ENCODE measurements at places on chromosomes 16 and 17.

GRCh38 chr16:13968835-13969234, 48.9 kb downstream of the ERCC4 start:
- no peak for DNase-seq

DNA sequence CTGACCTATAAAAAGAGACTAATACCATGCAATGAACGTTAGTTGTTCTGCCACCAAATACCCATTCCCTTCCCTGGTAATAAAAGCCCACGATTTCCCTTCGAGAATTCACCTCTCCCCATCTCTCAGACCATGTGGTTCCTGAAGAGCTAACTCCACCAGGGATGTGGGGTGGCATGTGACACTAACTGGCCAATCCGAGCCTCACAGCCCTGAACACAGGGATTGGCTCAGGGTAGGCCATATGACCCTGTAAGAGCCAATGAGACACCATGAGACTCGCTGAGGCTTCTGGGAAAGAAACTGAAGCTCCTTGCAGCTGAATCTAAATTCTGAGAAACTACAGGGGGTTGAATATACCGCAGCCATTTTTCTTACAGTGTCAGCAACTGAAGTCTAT, 21.1 kb downstream of the HELZ start:
- DNase-seq, result no peak

DNA sequence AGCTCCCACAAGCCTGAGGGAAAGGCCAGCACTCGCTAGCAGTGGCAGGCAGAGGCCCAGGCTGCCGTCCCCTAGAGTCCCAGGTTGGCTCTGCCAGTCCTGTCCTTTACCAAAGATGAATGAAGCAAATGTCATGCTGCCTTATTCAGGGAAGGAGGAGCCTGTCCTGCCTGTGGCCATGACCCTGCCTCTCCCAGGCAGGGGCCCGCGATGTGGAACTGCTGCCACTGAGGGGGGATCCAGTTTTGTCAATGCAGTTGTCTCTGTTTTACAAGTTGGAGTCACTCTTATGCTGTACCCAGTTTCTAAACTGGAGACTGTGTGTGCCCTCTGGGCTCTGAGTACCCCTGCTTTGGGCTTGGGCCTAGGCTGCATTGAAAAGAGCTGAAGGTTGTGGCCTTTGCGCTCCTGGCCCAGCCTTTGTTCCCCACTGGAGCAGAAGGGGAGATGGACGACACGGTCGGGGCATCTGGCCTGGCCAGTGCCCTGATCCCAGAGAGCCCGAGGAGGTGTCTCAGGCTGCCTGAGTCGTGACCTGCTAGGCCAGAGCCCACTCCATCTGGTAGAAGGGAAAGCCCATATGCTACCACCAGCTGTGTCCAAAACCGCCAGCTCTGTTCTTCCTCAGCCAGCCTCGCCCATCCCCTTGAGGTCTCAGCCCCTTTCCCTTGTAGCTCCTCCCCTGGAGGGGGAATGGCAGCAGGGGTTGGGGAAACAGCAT, 5.5 kb downstream of the LIMD2 start:
- DNase-seq, result no peak

GRCh38 chr16:83842291-83842690, 34.5 kb downstream of the HSBP1 start:
- no peak for DNase-seq

GRCh38 chr17:56325313-56326000, 172.2 kb downstream of the ANKFN1 start:
- DNase-seq, result no peak

GRCh38 chr17:74739227-74739831, 2.3 kb downstream of the RAB37 start:
- no peak for DNase-seq

- no peak for DNase-seq
These were observed 3.1 kb upstream of the RHBDL1 start for GRCh38 chr16:672371-672770.

GRCh38 chr17:79548116-79548515, 62.7 kb downstream of the RBFOX3 start:
- no peak for DNase-seq

- DNase-seq, result no peak
These were observed 1.4 kb downstream of the MYO18A start for GRCh38 chr17:29178750-29179231.

GRCh38 chr16:23856251-23856709, 20.5 kb downstream of the PRKCB start:
- DNase-seq, result no peak

DNA sequence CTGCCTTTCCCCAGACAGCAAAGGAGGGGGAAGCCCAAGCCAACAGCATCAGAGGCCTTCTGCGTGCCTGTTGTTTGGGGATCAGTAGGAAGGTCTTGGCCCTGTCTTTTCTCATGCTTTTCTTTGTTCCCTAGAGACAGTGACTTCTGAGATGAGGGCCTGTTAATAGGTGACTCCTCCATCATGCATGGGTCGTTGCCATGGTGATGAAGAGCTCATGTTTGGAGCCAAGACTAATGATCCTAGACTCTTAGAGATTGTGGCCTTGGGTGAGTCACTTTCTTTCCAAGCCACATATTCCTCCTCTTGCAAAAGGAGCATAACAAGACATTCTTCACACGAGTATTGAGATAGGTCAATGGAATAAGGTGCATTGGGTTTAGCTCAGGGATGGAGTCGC, 201.1 kb upstream of the ASIC2 start:
- DNase-seq, result no peak

GRCh38 chr17:12114686-12115418, 94.2 kb downstream of the MAP2K4 start:
- DNase-seq, result no peak

- DNase-seq, result no peak
These were observed 1.8 kb downstream of the CACNB1 start for GRCh38 chr17:39195568-39196160.

DNA sequence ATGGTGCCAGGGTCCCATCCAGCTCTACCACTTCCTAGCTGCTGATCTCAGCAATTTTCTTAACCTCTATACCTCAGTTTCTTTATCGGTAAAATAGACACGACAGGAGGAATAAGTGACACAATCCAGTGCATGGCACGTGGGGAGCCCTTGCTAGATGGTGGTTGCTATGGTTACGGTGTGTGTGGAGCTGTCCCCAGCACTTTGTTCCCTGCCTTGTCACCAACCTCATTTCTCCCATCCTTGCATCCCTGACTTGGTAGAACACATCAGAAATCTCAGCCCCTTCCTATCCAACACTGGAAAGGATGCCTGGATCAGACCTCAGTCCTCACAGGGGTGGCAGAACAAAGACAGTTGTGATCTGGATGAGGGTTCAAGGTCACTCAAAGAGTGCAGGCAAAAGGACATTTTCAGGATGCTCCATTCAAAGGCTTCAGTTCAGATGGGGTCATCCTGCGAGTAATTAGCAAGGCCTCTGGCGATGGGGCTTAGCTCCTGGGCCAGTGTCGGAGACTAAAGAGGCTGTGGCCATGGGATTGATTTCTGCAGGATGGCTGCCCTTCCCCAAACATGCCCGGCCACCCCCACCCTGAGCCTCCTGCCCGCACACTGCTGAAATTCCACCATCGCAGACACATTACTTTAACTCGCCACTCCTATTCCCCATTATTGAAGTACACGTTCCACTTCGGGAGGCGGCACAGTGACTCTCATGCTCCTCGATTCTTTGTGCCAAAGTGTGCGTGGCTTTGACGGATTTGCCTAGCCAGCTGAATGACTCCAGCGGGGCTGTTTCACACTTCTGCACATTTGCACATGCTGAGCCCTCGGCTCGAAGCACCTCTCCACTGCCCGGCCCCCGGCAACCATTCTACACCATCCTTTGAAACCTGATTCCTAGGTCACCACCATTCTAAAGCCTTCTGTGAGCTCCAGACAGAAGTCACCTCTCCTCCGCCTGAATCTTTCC, 40.3 kb downstream of the WNT3 start:
- no peak for DNase-seq

DNA sequence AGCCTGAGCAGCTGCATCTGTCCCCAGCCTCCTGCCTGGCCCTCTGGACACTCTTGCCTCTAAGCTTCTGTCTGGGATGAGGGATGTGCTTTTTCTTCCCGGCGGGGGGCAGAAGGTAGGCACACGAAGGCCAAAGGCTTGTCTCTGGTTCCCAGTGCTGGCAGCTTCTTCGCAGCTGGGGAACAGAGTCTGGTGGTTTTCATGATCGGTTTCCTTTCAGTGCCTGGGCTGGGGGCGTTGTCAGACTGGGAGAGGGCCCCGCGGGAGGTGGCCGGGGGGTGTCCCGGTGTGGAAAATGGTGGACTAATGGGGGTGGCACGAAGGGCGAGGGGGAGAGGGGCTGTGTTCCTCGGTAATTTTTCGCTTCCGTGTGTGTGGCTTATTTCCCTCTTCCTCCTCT, 988 bp downstream of the RAP1GAP2 start:
- DNase-seq, result no peak

- no peak for DNase-seq
These were observed 12.7 kb downstream of the MSI2 start for GRCh38 chr17:57269052-57269451.

DNA sequence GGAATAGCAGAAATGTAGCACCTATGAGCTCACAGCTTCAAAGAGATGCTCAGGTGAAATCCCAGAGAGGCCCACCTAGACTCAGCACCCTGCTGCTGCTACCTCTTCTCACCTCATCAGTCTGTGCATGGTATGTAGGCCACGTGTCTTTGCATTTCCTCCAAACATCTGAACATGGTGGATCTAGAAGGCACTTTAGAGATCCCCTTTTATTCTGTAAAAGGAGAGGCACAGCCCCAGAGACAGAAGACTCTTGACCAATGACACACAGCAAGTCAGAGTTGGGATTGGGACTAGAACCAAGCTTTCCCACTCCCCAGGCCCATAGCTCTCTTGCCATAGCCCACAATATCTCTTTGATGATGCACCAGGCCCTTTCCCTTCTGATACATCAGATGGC, 19.4 kb upstream of the NKD1 start:
- no peak for DNase-seq

- DNase-seq, result no peak
These were observed 16.9 kb upstream of the KDM6B start for GRCh38 chr17:7816926-7817642.

GRCh38 chr17:42568341-42569111, 1.6 kb downstream of the MLX start:
- DNase-seq, result no peak

DNA sequence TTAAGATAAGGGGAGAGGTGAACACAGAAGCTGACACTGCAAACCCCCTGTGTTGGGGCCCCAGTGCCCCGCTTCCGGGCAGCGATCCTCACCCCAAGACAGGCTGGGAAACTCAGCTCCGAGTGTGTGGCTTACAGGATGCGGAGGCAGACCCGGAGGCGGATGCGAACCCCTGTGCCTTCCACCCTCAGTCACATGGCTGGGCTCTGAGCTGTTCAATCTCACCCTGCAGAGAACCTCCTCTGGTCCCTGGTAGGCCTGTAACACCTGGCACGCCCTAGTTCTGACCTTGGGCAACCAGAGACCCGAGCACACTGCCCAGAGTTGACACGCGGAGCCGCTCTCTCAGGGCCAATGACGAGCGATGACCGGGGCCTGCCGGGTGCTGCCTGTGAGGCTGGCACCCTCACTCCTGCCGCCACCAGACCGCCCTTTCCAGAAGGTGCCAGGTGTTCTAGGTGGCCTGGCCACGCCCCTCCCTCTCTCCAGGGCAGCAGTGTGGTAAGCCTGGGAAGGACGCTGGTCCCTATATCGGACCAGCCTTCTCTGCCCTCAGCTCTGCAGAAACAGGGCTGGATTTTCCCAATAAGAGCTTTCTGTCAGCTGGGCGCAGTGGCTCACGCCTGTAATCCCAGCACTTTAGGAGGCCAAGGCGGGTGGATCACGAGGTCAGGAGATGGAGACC, 23.3 kb downstream of the MEAK7 start:
- no peak for DNase-seq

DNA sequence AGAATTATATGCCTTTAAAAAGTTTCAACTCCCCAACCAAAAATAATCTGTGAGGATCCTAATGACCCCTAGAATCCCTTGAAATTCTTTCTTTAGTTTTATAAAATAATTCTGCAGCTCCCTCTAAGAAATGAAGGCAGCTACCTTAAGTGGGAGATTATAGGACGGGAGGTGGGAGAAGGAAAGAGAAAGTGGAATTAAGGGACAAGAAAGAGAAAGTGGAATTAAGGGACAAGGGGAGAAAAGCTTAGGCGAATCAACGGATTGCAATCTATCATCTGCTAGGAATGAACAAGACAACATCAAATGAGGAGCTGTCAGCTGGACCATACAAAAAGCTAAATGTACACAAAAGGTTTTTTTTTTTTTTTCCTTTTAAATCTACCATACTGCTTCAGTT, 262.0 kb downstream of the ZFHX3 start:
- DNase-seq, result no peak

- DNase-seq, result no peak
These were observed 295.0 kb downstream of the CEP112 start for GRCh38 chr17:65896889-65897288.

DNA sequence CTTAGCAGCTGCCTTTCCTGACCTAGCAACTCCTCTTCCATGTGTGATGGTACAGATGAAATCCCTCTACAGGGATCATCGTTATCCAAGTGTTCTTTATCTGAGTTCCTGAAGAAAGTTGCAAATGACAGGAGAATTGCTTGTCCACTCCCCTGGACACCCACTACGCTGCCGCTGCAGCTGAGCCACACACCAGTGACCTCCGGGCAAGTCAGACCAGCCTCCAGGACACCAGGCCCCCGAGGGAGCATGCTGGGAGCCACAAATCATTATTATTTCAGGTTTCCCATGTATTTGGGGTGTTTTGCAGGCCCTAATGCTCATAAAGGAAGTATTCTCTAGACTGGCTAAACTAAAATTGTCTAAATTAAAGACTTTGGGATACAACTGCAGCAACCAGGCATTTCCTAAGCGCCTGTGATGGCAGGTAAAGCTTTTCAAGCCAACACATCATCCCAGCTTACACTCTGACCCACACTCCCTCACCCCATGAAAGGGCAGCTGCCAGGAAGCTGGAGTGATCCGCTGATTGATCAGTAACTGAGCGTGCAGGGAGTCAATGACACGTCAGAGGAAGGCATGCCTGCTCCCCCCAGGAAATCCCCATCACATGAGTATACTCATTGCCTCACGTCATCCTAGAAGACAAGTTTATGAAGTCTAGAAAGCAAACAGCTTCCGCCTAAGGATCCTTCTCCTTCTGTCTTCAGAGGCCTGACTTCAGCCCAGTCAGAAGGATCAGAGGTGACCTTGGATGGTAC, 14.4 kb downstream of the FA2H start:
- DNase-seq, result no peak

DNA sequence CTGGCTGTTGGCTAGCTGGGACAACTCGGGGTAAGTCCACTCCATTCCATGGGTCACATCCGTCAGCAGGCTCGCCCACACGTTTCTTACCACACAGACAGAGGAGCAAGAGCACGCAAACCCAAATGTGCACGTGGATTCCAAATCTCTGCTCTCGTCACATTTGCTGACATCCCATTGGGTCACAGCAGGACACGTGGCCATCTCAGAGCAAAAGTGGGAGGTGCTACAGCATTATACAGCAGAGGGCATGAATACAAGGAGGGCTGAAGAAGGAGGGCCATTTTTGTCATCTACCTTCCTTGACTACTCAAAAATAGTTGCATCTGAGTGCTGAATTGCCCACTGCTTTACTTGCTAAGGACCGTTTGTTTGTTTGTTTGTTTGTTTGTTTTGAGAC, 84.7 kb downstream of the RBBP6 start:
- no peak for DNase-seq

- no peak for DNase-seq
These were observed 69.7 kb upstream of the DNAJA2 start for GRCh38 chr16:47043200-47043599.

Measured in T-helper 1 cell (primary cell).